ENCODE measurements at places on chromosomes 16 and 17.

DNA sequence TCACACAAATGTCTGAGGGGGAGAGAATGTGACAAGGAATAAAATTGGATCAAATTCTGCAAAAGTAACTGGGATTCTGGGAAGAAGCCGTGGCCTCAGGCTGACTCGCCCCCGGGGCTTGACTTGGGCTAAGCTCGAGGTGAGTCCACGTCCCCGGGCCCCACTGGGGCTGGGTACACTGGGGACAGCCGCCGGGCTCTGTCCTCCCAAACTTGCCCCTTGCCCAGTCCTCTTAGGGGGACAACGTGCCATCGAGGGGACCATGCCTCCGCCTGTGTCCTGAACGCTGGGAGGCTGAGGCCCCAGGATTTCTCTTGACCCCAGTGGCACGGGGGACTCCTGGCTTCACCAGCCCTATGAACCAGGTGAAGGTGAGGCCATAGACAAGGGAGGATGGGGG lies 21.1 kb downstream of the DOC2B start:
- no peak for DNase-seq

DNA sequence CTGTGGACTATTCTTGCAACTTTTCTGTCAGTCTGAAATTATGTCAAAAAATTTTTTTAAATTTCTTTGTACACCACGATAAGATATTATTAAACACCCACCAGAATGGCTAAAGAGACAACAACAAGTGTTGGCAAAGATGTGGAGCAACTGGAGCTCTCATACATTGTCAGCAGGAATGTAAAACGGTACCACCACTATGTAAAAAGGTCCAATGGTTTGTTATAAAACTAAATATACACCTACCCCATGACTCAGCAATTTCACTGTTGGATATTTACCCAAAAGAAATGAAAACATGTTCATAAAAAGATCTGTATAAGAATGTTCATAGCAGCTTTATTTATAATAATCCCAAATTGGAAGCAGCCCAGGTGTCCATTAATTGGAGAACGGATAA lies 7.2 kb downstream of the KIAA0753 start:
- DNase-seq = no peak

GRCh38 chr17:63447471-63448009 lies 1.4 kb upstream of the CYB561 start:
- no peak for DNase-seq

DNA sequence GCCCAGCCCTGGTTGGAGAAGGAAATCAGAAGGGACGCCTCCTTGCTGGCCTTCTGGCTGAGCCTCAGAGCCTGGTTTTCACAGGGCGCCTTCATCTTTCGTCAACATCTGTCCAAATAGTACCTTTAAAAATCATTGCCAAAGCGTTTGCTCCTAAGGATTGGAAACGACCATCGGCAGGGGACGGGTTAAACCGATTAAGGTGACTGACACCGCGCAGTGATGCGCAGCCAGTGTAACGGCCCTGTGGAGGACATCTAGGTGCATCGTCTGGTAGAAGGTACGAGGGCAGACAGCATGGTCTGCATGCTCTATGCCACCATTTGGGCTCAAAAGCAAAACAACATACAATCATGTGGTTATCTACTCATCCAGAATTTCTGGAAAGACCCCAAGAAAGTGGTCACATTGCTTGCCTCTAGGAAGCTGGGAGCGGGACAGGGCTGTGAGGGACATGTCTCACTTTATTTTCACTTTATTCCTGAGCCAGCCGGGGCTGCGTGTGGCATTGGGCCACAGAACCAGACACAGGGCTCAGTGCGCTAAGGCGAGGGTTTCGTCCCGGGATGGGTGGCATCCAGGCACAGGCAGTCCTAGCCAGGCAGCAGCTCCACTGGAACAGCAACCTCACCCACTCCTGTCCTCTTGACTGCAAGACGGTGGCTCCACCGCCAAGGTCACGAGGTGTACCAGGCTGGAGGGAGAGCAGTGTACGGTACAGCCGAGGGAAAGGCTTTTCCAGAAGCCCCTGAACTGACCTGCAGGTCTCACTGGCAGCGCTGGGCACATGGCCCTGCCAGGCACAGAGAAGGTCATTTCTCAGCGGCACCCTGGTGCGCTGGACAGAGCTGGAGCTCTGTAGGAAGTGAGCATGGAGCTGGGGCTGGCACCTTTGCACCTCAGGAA lies 40.9 kb upstream of the JPH3 start:
- no peak for DNase-seq

- no peak for DNase-seq
Measured at GRCh38 chr17:21573961-21574610, 118.2 kb upstream of the KCNJ18 start.

GRCh38 chr16:15976225-15976812 lies 26.9 kb downstream of the ABCC1 start:
- no peak for DNase-seq

GRCh38 chr16:521381-522210 lies 5.9 kb upstream of the CAPN15 start:
- no peak for DNase-seq

GRCh38 chr16:27238016-27238587 lies 30.5 kb downstream of the NSMCE1 start:
- DNase-seq = no peak

GRCh38 chr17:518047-518735 lies 165.6 kb upstream of the RPH3AL start:
- no peak for DNase-seq

DNA sequence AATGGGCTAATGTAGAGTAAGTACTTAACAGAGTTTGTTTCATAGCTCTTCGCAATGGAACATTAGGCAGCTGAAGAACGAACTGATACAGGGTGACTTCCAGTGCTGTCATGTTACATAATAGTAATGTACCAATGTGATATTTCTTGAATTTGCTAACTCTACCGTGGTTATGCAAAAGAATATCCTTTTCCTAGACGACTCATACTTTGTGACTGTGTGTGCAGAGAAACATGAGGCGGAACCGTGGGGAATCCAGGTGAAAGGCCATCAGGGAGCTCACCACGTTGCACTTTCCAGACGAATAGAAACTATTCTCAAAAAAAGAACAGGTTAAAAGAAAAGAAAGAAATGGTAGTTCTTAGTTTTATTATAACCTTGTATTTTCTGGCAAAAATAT lies 13.2 kb downstream of the NOB1 start:
- DNase-seq = no peak

DNA sequence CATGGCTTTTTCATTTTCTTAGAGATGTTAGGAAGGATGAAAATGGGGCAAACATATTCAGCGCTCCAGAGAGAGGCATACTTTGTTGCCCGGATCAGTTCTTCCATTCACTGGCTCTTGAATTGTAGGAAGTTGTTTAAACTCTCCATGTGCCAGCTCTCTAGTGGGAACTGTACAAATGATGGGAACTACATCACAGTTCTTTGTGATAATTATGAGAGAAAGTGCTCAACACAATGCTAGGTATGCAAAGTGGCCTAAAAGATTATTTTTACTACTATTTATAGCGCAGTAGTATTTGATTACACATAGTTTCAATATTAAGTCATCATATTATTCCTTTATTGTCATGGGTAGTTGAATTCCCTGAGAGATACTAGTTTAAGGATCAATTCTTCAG lies 268.5 kb downstream of the RBFOX1 start:
- no peak for DNase-seq

DNA sequence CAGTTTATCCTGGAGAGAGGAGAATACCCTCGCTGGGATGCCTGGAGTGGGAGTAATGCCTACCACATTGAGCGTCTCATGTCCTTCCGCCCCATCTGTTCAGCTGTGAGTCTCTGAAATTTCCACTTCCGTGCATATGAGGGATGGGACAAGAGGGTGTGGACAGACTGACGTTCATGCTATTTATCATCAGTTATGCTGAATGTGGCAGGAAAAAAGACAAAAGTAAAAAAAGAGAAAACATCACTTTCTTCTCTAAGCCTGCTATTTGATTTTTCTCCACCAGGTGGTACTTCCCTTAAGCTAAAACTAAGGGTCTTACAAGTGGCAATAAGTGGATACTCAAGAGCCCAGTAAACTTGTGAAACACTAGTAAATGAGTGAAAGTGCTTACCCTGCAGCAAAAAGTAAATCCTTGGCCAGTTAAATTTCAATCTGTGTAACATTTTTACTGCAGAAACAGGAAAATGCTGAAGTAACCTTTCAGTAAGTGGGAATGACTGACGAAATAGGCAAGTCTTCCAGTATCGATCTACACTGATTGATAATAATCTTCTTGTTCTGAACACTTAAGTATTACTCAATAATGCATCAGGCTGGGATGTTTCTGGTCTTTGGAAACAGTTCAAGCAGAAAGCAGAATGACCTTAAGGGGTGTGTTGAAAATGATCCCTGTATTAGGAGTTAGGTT lies 5.6 kb downstream of the CRYBA1 start:
- no peak for DNase-seq

GRCh38 chr17:73138541-73139138 lies 26.2 kb upstream of the SSTR2 start:
- no peak for DNase-seq

DNA sequence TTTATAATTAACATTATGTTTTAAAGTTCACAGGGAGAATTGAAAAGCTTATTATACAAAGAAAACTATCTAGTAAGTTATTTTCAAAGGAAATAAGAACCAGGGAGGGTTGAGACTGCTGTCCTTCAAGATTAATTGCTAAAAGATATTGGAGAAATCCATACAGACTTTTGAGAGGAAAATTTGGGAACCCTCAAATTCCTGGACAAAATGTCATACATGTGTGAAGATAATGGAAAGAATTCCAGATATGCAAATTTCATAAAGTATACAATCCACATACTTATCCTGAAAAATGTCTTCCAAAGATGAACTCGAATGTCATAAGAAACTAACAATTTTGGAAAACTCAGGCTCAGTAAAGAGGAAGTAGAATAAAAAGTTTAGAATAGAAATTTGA lies 213.8 kb downstream of the HS3ST3A1 start:
- DNase-seq = no peak

DNA sequence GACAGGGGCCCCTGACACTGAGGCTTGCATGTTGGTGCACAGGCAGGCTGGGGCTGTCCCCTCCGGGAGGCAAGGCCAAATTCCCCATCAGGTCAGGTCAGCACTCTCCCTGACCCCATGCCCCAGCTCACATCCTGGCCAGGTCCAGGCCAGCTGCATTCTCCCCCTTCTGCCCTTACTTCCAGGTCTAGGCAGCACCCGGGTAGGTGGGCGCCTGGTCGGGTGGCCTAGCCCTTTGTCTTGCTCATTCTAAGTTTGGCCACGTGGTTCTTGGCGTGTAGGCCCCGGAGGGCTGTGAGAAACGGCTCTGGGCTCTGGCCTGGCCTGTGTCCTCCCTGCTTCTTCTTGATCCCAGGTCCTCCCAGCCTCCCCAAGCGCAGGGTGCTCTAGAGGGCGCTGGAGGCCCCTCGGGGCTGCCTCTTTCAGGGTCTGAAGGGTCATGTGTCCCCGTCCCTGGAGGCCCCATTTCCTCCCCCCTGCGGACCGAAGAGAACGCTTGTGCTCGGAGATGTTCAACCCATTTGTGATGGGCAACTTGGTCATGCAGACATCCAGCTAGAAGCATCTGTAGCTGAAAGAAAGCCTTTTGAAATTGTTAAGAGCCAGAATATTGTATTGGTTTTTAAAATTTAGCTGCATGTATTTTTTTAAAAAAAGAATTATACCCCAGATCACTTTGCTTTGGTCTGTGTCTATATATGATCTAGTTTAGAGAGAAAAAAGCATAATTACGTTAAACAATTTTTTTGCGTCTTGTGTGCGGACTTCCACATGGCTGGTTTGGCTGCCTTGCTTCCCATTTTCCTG lies 6.7 kb downstream of the BAHCC1 start:
- DNase-seq = no peak

GRCh38 chr17:40345994-40346764 lies 18.4 kb downstream of the GJD3 start:
- DNase-seq = no peak

- no peak for DNase-seq
Measured at GRCh38 chr17:59366773-59367656, 35.6 kb downstream of the YPEL2 start.

DNA sequence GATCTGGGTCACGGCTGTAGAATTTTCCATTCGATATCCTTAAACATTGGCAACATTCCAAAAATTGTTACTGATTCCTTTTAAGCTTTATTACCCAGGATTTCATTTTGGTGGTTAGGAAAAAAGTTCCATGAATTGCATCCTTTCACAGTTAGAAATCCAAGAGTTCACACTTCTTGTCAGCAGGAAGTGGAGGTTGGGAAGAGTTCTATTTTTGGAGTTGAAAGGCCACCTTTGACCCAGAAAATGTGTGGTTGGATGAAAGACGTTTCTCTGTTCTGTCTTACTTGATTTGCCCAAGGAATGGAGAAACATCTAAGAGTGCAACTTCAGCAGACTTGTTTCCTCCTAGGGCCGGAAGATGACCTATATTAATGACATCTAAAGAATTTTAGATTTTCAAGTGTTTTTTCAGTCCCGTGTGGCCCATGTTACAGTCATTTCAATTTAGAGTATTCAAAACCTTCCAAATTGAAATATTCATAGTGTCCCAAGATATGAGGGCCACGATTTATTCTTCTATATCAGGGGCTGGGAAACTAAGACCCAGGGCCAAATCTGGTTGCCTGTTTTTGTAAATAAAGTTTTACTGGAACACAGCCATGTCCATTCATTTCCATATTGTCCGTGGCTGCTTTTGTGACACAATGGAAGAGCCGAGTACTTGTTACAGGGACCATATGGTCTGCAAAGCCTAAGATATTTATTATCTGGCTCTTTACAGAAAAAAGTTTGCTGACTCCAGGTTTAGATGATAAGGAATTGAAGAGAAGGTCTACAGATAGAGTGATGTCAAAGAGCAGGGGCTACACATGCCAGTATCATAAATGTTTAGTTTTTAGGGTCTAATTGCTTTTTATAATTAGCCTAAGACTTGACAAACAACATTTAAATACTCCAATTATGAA lies 50.2 kb downstream of the CDK5R1 start:
- DNase-seq = no peak

- DNase-seq = no peak
Measured at GRCh38 chr17:32904891-32905290, 23.1 kb upstream of the TMEM98 start.

DNA sequence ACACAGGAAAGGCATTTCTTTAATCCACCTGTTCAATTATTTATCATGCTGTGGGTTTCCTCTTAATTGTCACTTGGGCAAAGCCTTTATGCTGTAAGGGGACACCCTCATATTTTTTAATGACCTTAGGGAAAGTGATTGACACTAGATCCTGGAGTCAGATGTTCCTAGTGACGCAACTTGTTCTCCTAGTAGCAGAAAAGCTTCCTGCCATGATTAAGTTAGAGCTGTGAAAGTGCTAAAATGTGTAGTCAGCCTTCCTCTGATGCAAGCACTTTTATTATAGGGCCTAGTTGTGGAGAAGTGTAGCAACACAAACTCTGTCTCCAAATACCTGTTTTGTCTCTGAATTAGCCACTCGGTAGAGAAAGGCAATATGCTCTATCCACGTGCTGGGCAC lies 12.3 kb downstream of the TMEM100 start:
- no peak for DNase-seq

DNA sequence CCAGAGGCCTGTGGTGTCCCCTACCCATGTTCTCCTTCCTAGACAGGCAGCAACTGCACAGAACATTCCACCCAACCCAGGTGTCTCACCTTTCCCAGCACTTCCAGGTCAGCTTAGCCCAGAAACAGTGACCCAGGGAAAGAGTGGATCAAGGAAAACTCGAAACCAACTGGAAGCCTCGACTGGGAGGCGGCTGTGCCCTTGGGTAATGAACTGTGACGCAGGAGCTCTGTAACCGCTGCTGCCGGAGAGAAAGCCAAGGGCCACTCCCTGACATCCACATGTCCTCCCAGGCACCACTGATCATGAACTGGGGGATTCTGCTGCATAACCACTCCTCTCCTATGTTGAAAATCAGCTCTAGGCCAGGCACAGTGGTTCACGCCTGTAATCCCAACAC lies 34.4 kb downstream of the WDR59 start:
- DNase-seq = no peak

Measured in cortex of kidney (tissue), 1 donor.